ENCODE measurements at places on chromosomes 1 and 21. TPM values are rescaled to one million over a fixed set of nuclear protein-coding genes. Genes with fewer than 3 reads are reported as not detected.

Gene HTR6
- polyA plus RNA-seq = 0.48 TPM

Gene CBR3
- polyA plus RNA-seq = 9.6 TPM

Gene RUNX3
- polyA plus RNA-seq = 1.4 TPM

Gene CR1L
- polyA plus RNA-seq = not detected

Gene MAB21L3
- polyA plus RNA-seq = not detected

Gene PAPPA2
- 0.53 TPM for polyA plus RNA-seq
